ENCODE measurements at places on chromosomes 6 and 20.

GRCh38 chr20:57092112-57092899, 174.1 kb downstream of the BMP7 start:
- no peak for DNase-seq

DNA sequence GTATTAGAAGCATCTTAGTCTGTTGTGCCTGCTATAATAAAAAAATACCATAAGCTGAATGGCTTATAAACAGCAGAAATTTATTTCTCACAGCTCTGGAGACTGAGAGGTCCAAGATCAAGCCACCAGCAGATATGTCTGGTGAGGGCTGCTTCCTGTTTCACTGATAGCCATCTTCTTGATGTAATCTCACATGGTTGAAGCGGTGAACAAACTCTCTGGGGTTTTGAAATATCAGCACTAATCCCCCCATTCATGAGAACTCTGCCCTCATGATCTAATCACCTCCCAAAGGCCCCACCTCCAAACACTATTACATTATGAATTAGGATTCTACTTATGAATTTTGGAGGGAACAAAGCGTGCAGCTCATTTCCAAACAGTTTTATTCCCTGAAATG, 11.6 kb upstream of the CLVS2 start:
- no peak for DNase-seq

DNA sequence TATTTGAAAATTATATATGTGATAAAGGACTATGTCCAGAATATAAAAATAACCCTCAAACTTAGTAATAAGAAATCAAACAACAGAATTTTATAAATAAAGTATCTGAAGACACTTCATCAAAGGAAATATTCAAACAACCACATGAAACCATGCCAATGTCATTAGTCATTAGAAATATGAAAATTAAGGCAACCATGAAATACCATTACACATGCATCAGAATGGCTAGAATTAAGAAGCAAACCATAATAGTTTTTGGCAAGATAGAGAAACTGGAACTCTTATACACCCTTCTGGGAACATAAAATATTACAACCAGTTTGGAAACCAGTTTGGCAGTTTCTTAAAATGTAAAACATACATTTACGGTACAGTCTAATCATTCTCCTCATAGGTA, 137.2 kb upstream of the ADGRB3 start:
- no peak for DNase-seq

GRCh38 chr20:13312300-13312699, 91.2 kb downstream of the ISM1 start:
- DNase-seq, result no peak

- DNase-seq, result no peak
These were observed 21.3 kb upstream of the TLDC2 start for GRCh38 chr20:36854348-36855240.

- no peak for DNase-seq
These were observed 68.7 kb downstream of the TXNDC5 start for GRCh38 chr6:7841781-7842468.

DNA sequence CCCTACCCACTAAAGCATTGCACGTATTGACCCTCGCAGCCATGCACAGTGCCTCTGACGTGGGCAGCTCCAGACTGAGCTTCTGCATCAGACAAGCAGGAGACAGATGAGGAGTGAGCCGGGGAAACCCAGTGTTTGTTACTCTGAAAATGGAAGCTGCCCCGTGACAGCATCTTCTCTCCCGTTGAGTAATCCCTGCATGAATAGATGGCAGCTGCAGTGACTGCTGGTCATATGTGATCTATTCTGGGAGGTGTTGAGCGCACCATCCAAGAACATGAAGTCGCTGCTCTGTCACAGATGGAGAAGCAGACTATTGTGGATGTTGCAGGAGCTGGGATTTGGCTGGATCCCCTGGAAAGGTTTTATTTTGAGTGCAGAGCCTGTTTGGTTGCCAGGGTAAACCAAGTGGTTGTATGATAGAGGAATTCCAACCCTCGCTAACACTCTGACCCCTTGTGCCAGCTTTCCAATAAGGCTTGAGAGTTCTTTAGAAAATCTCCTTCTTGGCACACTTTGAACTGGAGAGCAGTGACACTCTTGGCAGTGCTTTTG, 242.2 kb downstream of the NRN1 start:
- DNase-seq, result no peak

- no peak for DNase-seq
These were observed 21.5 kb upstream of the AAR2 start for GRCh38 chr20:36214684-36215256.

DNA sequence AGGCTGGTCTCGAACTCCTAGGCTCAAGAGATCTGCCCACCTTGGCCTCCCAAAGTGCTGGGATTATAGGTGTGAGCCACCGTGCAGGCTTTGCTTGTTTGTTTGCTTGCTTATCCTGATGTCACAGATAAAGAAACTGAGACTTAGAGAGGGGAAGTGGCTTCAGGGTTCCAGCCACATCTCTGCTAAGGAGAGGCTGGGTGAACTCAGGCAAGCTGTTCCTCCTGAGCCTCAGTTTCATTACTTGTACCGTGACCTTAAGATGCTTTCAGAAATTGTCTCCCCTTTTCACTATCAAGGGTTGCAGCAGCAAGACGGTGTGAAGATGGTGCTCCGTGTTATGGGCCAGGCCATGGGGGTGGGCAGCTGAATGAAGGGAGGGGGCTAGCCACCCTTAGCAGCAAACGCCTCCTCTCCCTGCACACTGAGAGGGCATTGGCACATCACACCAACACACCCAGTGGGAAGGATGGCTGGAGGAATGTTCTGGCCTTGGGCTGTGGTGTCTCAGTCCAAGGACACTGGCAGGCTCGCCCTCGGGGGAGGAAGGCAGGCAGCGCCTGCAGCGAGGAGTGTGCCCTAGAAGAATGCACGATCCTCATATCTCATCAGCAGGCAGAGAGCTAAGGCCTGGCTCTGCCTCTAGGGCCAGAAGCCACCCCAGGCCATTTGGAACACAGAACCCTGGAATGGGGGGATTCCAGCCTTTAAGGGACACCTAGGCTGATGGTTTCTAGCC, 48.2 kb upstream of the TLDC2 start:
- DNase-seq, result no peak

Measured in NK-92 treated with Interleukin-12 subunit alpha and Interleukin-12 subunit beta, amount 100 ng/mL, for 24 hours (cell line).